Stomach (tissue), 19 donors: ENCODE measurements at places on chromosomes 13 and 19. TPM values are rescaled to one million over a fixed set of nuclear protein-coding genes. Genes with fewer than 3 reads are reported as not detected.

DNA sequence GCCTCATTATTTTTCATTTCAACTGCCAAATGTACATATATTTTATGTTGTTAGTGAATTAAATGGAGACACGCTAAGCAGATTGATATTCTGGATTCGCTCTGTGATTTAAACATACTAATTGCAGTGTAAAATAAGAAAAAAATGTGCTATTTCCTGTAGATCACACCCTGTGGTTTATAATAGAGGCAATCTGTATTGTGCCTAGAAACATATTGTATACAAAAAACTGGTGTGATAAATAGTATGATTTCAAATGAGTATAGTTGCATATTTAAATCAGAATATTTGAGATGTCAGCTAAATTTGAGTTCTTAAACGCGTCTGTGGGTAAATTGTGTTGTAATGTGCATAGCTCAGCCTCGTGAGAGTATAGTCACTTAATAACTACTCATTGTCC is 643.9 kb downstream of the TBC1D4 start:
- no peaks in the 10 kb centered on the region for H3K4me1 ChIP-seq
- H3K27ac ChIP-seq = no peak overlapping the region

DNA sequence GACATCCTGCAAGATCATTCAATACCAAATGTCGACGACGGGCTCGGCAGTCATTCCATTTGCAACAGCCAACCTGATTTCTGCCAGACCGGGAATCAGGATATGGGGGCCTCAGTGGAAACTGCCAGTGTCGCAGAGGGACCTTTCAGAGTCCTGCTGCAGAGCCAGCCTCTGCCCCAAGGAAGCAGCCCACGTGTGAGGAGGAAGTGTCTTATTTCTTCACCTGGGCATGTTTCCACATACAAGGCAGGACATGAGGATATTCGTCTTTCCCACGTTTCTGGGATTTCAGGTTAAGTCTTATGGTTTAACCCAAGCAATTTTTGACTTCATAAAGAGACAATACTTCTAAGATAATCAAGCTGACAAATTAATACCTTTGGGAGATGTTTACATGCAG is 69.9 kb downstream of the ABCC4 start:
- no peak for DNase-seq
- no peaks in the 10 kb centered on the region for H3K27me3 ChIP-seq
- H3K4me1 ChIP-seq = peaks cover 11% of the 10 kb centered on the region
- no peaks in the 10 kb centered on the region for H3K36me3 ChIP-seq

DNA sequence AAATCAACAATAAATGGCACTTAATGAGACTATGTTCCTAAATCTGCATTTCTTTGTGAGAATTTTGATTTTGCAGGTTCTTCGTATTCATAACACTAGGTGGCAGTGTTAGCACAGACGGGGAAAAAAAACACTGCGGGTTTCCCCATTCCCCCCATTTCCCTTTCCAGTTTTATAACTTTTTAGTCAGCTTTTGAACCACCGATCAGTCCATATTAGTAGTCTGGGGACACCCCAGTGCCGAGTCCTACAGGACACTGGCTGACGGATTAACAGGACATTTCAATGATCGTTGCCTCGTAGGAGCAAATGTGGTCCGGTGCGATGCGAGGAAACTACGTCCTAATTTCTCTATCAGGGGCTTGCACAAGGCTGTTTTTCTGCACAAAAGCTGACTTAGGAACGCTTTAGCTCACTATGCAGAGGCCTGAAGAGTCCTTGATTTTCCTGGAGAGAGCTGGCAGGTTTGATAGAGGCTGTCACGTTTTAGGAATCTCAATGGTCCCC is 234.3 kb downstream of the LMO7 start:
- no peak overlapping the region for H3K27ac ChIP-seq
- no peak for DNase-seq
- H3K4me1 ChIP-seq = no peaks in the 10 kb centered on the region

GRCh38 chr19:23804676-23805075 is 46.0 kb upstream of the ZNF681 start:
- DNase-seq = no peak
- no peak overlapping the region for H3K27ac ChIP-seq
- H3K4me1 ChIP-seq = no peaks in the 10 kb centered on the region
- peaks cover 5% of the 10 kb centered on the region for H3K36me3 ChIP-seq
- no peak overlapping the region for H3K4me3 ChIP-seq

- H3K4me3 ChIP-seq = no peak overlapping the region
- H3K36me3 ChIP-seq = no peaks in the 10 kb centered on the region
- peaks cover 7% of the 10 kb centered on the region for H3K4me1 ChIP-seq
- no peak overlapping the region for H3K27ac ChIP-seq
- DNase-seq = no peak
- H3K27me3 ChIP-seq = no peaks in the 10 kb centered on the region
These were observed 101.2 kb downstream of the SPRY2 start for GRCh38 chr13:80239571-80240255.

DNA sequence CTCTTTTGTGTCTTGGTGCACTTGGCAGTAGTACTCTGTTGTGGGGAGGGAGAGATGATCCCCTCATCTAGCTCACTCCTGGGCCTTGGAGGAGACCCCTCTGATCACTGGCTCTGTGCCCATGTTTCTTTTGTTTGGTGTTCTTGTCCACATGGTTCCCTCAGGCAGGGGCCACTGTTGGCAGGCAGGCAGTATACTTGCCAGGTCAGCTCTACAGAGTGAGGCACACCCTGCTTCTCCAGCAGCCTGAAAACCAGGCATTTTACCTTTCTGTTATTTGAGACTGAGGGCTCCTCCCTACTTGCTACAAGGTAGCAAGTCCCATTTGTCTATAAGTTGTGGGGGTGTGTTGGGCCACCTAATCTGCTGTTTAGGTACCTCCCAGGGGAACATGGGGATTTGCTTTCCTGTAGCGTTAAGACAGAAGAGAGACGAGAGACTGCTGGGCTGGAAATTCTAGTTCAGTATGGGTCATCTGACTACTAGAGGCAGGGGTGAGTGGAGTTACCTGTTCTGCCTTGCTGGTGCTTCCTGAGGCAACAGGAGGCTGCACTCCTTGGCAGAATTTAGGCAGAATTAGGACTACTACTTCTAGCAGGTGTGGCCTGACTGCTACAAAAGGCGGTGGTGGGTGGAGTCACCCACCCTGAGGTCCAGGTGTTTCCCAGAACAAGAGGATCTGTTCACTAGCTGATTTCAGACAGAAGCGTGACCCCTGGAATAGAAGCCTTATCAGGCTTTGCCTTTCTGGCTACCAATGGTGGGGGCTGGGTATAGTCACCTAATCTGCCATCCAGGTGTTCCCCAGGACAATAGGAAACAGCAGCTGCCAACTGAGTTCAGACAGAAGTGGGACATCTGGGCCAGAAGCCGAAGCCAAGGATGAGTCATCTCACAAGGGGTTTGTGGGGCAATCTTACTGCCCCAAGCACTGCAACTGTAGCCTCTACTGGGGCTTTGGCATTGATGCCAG is 843.0 kb upstream of the ATXN8OS start:
- H3K4me3 ChIP-seq = no peak overlapping the region
- no peaks in the 10 kb centered on the region for H3K27me3 ChIP-seq
- H3K36me3 ChIP-seq = no peaks in the 10 kb centered on the region

DNA sequence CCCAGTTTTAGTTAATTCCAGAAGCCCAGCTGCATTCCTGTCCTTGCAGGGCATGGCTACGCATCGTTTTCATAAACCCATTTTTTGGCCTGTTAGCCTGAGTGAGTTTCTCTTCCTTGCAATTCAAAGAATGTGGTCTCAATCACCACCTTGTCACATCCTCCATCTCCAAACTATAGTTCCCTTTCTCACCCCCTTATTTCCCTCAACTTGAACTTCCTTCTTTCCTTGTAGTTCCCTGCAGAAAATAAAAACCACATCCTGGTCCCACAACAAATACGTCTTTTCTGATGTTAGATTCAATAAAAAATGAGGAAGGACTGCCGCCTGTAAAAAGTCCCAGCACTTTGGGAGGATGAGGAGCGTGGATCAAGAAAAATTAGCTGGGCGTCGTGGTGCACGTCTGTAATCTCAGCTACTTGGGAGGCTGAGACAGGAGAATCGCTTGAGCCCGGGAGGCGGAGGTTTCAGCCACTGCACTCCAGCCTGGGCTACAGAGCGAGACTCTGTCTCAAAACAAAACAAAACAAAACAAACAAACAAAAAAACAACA is 13.2 kb downstream of the ADGRE3 start:
- no peaks in the 10 kb centered on the region for H3K36me3 ChIP-seq
- no peaks in the 10 kb centered on the region for H3K27me3 ChIP-seq
- no peak overlapping the region for H3K4me3 ChIP-seq
- no peak overlapping the region for H3K27ac ChIP-seq

DNA sequence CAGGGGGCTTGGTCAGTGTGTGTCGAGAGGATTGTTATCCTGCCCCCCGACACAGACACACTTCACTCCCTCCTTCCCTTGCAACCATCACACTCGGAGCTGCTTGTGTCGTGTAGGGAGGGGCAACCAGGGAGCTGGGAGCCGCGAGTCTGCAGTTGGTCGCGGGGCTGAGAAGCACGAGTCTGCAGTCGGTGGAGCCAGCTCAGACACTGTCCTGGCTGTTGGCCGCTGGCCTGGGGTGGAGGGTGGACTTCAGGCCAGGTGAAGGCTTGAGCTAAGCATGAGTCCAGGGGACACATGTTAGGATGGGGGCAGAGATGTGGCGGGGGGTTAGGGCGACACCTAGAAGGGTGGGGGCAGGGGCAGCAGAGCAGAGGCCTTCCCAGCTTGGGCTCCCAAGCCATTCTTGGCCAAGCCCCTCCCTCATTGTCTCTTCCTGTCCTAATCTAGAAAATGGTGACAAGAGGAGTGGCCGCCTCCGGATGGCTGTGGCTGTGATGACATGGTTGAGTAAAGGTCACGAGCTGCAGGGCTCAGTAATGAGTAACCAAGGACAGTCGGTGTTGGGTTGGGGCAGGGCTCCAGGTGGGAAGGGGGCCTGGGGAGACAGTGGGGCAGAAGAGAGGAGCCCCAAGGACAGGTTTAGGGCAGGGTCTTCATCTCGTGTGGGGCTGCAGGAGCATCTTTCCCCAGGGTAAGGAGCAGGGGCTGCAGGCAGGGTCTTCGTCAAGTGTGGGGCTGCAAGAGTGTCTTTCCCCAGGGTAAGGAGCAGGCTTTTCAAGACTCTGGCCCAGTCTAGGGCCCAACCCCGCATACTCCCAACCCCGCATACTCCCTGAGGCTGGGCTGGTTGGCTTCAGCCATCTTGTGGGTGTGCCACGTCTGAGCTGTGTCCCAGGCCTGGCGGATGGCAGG is 8.6 kb downstream of the PPP5C start:
- H3K4me3 ChIP-seq = no peak overlapping the region
- H3K36me3 ChIP-seq = peaks cover 55% of the 10 kb centered on the region
- no peaks in the 10 kb centered on the region for H3K27me3 ChIP-seq
- H3K27ac ChIP-seq = no peak overlapping the region
- H3K4me1 ChIP-seq = peaks cover 14% of the 10 kb centered on the region

- H3K27me3 ChIP-seq = peaks cover 14% of the 10 kb centered on the region
- no peak overlapping the region for H3K27ac ChIP-seq
- H3K4me1 ChIP-seq = peaks cover 5% of the 10 kb centered on the region
- no peak for DNase-seq
These were observed 10.7 kb downstream of the SIRT6 start for GRCh38 chr19:4171676-4172075.

DNA sequence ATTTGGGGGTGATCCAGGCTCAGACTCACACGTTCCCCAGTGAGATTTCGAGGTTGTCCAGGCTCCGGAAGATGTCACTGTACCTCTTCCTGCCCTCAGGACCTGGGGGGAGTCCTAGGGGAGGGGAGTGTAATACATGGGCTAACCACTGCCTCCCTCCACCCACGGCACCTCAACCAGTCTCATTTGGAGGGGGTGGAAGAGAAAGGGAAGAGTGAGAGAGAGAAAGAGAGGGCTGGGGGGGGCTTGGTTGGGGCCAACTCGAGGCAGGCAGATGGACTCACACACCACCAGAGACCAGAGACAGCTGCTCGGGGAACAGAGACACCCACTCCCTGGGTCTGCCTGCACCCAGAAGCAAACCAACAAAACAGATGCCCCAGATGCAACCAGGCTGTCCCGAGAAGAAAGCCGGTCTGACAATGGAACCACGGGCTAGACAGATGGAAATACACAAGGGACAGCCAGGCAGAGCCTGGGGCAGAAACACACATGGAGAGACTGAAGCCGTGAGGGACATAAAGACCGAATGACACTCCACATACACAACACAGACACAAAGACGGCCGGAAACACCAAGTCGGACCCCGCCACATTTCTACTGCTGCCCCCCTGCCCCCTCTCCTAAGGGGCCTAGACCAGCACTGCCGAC is 825 bp downstream of the GMIP start:
- H3K4me3 ChIP-seq = peak overlapping the region; percentile 82
- DNase-seq = no peak
- H3K27me3 ChIP-seq = no peaks in the 10 kb centered on the region
- peaks cover 8% of the 10 kb centered on the region for H3K4me1 ChIP-seq
- peaks cover 57% of the 10 kb centered on the region for H3K36me3 ChIP-seq
- H3K27ac ChIP-seq = peak overlapping the region; percentile 91

DNA sequence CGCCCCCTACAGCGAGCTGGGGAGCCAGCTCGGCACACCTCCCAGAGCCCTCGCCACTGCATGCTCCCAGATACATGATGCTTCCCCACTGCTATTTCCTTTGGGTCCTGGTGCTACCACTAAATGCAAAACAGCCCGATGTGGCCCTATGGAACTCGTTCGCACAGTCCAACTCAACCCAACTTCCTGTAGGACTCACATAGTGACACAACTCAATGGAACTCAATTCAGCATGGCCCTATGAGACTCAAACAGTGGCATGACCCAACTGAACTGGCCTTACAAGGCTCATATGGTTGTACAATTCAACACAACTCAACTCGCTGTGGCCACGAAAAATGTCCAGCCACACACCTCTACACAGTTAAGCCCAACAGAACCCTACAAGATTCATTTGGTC is 3.5 kb downstream of the KCNA7 start:
- peaks cover 8% of the 10 kb centered on the region for H3K27me3 ChIP-seq
- H3K27ac ChIP-seq = no peak overlapping the region
- no peaks in the 10 kb centered on the region for H3K36me3 ChIP-seq
- DNase-seq = no peak
- no peak overlapping the region for H3K4me3 ChIP-seq
- peaks cover 18% of the 10 kb centered on the region for H3K4me1 ChIP-seq

GRCh38 chr19:15466851-15467733 is 2.7 kb upstream of the RASAL3 start:
- H3K4me3 ChIP-seq = no peak overlapping the region
- no peak overlapping the region for H3K27ac ChIP-seq
- H3K27me3 ChIP-seq = peaks cover 77% of the 10 kb centered on the region
- H3K36me3 ChIP-seq = no peaks in the 10 kb centered on the region
- DNase-seq = no peak
- no peaks in the 10 kb centered on the region for H3K4me1 ChIP-seq

GRCh38 chr13:30806784-30807183 is 71.4 kb downstream of the ALOX5AP start:
- DNase-seq = peak; percentile 48
- H3K27me3 ChIP-seq = no peaks in the 10 kb centered on the region
- no peaks in the 10 kb centered on the region for H3K36me3 ChIP-seq

- H3K36me3 ChIP-seq = no peaks in the 10 kb centered on the region
- DNase-seq = no peak
- H3K27me3 ChIP-seq = no peaks in the 10 kb centered on the region
- H3K4me3 ChIP-seq = no peak overlapping the region
These were observed 18.2 kb downstream of the CRX start for GRCh38 chr19:47839913-47840312.

Gene CA11
- 15.8 TPM for polyA plus RNA-seq

Gene HSPBP1
- 40.2 TPM for polyA plus RNA-seq

Gene CYP2A7
- polyA plus RNA-seq = not detected

Gene SIGLEC8
- 1.1 TPM for polyA plus RNA-seq

Gene ZNF865
- polyA plus RNA-seq = 6.3 TPM
